ENCODE measurements at places on chromosomes 6 and 20. TPM values are rescaled to one million over a fixed set of nuclear protein-coding genes. Genes with fewer than 3 reads are reported as not detected.

DNA sequence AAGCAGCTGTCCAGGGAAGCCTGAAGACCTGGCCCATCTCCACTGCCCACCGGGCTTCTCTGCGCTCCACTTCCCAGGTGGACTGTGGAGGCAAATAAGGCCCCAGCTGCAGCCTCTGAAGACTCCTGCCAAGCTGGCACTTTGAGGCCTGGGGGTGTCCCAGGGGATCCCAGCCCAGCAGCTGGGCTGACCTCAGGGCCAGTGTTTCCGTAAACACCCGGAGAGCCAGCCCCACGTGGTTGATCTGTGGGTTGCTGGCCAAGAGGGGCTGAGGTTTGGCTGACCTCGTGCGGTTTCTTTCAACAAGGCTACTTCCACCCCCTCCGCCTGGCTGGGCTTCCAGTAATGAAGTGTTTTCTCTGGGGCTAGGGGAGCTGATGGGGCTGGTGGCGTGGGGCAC lies 12.4 kb upstream of the CCN5 start:
- H3K27me3 ChIP-seq = no peaks in the 10 kb centered on the region
- H3K36me3 ChIP-seq = no peaks in the 10 kb centered on the region
- peak; percentile 76 for DNase-seq
- peak overlapping the region; percentile 92 for H3K27ac ChIP-seq

GRCh38 chr20:6007094-6007528 lies 46.7 kb downstream of the LRRN4 start:
- H3K27me3 ChIP-seq = no peaks in the 10 kb centered on the region
- H3K36me3 ChIP-seq = peaks cover 19% of the 10 kb centered on the region
- no peak overlapping the region for H3K27ac ChIP-seq
- peaks cover 25% of the 10 kb centered on the region for H3K4me1 ChIP-seq
- DNase-seq = no peak
- peak overlapping the region; percentile 94 for H3K4me3 ChIP-seq

- H3K27me3 ChIP-seq = no peaks in the 10 kb centered on the region
- no peak for DNase-seq
- peaks cover 49% of the 10 kb centered on the region for H3K4me1 ChIP-seq
- H3K27ac ChIP-seq = no peak overlapping the region
- H3K36me3 ChIP-seq = no peaks in the 10 kb centered on the region
These were observed 13.7 kb upstream of the ZNF831 start for GRCh38 chr20:59149678-59150504.

DNA sequence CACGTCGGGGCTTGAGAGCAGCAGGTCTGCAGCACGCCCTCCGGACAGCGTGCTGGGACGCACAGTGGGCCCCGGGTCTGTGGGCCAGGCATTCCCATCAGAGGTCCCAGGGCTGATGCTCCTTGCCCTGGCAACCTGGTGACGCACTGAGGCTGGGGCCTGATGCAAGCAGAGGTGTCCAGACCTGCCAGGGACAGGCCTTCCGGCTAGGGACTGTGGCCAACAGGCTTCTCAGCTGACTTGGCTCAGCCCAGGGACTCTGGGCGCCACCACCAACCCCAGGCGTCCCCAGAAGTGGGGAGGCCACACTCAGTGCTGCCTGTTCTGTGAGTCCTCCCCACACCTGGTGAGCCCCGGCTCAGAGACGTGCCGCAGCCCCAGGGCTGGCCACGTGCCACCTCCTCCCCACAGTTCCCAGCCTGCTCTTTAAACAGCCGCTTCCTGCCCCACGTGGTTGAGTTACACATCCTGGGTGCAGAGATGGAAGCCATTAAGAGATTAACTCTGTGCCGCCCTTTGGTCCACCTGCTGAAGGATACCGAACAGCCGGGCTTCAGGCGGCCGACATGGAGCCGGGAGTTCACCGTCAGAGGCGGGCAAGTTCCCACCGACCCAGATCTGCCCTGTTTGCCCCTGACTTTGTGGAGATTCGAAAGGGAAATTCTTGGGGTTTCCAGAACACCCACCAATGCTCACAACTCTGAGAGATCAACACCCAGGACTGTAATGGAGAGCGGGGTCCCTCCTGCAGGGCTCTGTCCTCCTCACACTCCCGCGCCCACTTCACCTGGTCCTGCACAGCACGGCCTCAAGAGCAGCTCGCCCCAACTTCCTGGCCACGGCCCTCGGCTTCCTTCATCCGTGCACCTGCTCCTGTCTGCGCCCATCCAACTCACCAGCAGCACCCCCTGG lies 37.6 kb upstream of the ZBP1 start:
- no peak overlapping the region for H3K4me3 ChIP-seq
- peaks cover 75% of the 10 kb centered on the region for H3K4me1 ChIP-seq
- DNase-seq = peak; percentile 3
- peaks cover 40% of the 10 kb centered on the region for H3K36me3 ChIP-seq

GRCh38 chr6:124433387-124434160 lies 528.7 kb upstream of the RNF217 start:
- H3K36me3 ChIP-seq = no peaks in the 10 kb centered on the region
- H3K27ac ChIP-seq = no peak overlapping the region
- no peak overlapping the region for H3K4me3 ChIP-seq

- H3K4me1 ChIP-seq = no peaks in the 10 kb centered on the region
- no peaks in the 10 kb centered on the region for H3K27me3 ChIP-seq
- H3K36me3 ChIP-seq = no peaks in the 10 kb centered on the region
These were observed 210.6 kb upstream of the SOX4 start for GRCh38 chr6:21382821-21383449.

GRCh38 chr20:3183896-3184612 lies 10.7 kb upstream of the LZTS3 start:
- no peak overlapping the region for H3K27ac ChIP-seq
- no peaks in the 10 kb centered on the region for H3K4me1 ChIP-seq
- H3K36me3 ChIP-seq = peaks cover 3% of the 10 kb centered on the region
- H3K27me3 ChIP-seq = no peaks in the 10 kb centered on the region

DNA sequence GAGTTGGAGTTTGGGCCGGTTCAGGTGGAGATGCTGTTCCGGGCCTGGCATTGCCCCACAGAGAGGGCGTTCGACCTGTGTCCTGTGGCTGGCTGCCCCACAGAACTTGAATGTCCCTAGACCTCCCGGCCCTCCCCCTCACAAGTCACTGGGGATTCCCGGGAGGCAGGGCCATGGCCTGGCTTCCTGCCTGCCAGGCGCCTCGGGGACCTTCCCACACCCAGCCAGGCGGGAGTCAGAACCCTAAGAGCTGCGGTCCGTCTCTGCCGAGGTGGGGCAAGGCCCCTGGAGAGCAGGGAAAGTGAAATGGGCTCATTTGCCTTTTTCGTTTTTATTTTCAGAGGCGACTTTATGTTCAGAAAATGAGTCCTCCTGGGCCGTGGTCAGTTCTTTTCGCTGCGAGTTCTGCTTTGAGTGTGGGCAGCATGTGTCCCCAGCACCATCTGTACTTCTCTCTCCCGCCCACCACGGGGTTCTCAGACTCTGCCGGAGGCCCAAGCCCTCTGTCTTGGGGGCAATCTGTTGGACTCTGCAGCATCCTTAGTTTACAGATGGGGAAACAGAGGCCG lies 8.5 kb downstream of the RBM38 start:
- no peak overlapping the region for H3K27ac ChIP-seq
- DNase-seq = no peak
- peaks cover 41% of the 10 kb centered on the region for H3K36me3 ChIP-seq
- H3K4me3 ChIP-seq = peak overlapping the region; percentile 10
- no peaks in the 10 kb centered on the region for H3K27me3 ChIP-seq

GRCh38 chr6:139378882-139379341 lies 4.5 kb upstream of the CITED2 start:
- H3K4me3 ChIP-seq = no peak overlapping the region
- peaks cover 11% of the 10 kb centered on the region for H3K4me1 ChIP-seq
- H3K36me3 ChIP-seq = no peaks in the 10 kb centered on the region
- H3K27ac ChIP-seq = no peak overlapping the region
- H3K27me3 ChIP-seq = no peaks in the 10 kb centered on the region
- no peak for DNase-seq

- peak overlapping the region; percentile 87 for H3K4me3 ChIP-seq
- no peak for DNase-seq
- peak overlapping the region; percentile 66 for H3K27ac ChIP-seq
- H3K4me1 ChIP-seq = peaks cover 53% of the 10 kb centered on the region
- no peaks in the 10 kb centered on the region for H3K36me3 ChIP-seq
- no peaks in the 10 kb centered on the region for H3K27me3 ChIP-seq
These were observed 505 bp downstream of the SNAI1 start for GRCh38 chr20:49983123-49983847.

The TBX18 gene
- total RNA-seq = 53.5 TPM

DNA sequence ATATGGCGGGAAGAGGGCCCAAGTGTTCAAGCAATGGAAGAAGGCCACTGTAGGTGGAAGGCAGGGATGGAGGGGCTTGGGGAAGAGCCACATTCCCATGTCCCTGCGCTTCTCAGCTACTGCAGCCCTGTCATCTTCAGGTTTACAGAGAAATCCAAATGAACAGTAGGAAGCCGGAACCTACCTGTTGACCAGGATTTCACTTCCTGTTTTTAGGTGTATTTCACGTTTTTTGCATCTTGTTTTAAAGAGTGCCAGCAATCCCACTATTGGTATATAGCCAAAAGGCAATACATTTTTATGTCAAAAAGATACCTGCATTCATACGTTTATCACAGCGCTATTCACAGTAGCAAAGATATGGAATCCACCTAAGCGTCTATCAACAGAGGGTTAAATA lies 159.2 kb downstream of the SLC35B3 start:
- H3K27ac ChIP-seq = no peak overlapping the region
- no peaks in the 10 kb centered on the region for H3K4me1 ChIP-seq
- no peaks in the 10 kb centered on the region for H3K27me3 ChIP-seq
- no peaks in the 10 kb centered on the region for H3K36me3 ChIP-seq

The PRSS16 gene
- not detected for total RNA-seq

GRCh38 chr20:36606158-36607066 lies 833 bp downstream of the RAB5IF start:
- peak overlapping the region; percentile 100 for H3K4me3 ChIP-seq
- no peak for DNase-seq
- H3K27me3 ChIP-seq = no peaks in the 10 kb centered on the region

GRCh38 chr20:17228624-17229061 lies 1.8 kb downstream of the PCSK2 start:
- no peak overlapping the region for H3K4me3 ChIP-seq
- no peaks in the 10 kb centered on the region for H3K27me3 ChIP-seq
- H3K36me3 ChIP-seq = no peaks in the 10 kb centered on the region
- no peak overlapping the region for H3K27ac ChIP-seq
- peaks cover 3% of the 10 kb centered on the region for H3K4me1 ChIP-seq

The DEFB116 gene
- total RNA-seq = not detected

DNA sequence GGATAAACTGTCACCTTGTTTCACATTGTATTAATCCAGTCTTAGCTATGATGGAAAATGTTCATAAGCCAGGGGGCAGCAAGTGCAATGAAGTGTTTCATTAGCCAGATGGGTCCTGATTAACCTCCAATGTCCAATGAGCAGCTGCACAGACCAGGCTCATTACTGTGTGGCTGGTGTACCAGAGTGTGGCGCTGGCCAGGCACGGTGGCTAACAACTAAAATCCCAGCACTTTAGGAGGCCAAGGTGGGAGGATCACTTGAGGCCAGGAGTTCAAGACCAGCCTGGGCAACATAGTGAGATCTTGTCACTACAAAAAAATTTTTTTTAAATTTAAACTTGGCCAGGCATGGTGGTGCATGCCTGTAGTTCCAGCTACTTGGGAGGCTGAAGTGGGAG lies 201.7 kb upstream of the FOXQ1 start:
- H3K4me1 ChIP-seq = no peaks in the 10 kb centered on the region
- H3K27ac ChIP-seq = no peak overlapping the region
- no peak for DNase-seq
- H3K27me3 ChIP-seq = no peaks in the 10 kb centered on the region
- no peaks in the 10 kb centered on the region for H3K36me3 ChIP-seq
- H3K4me3 ChIP-seq = no peak overlapping the region

The FAM83B gene
- total RNA-seq = not detected

GRCh38 chr6:47710295-47710694 lies 11.9 kb downstream of the ADGRF4 start:
- no peaks in the 10 kb centered on the region for H3K36me3 ChIP-seq
- DNase-seq = no peak
- no peak overlapping the region for H3K27ac ChIP-seq
- no peaks in the 10 kb centered on the region for H3K4me1 ChIP-seq

- H3K27ac ChIP-seq = no peak overlapping the region
- H3K36me3 ChIP-seq = peaks cover 18% of the 10 kb centered on the region
- peaks cover 24% of the 10 kb centered on the region for H3K4me1 ChIP-seq
- no peak for DNase-seq
- no peaks in the 10 kb centered on the region for H3K27me3 ChIP-seq
- H3K4me3 ChIP-seq = no peak overlapping the region
These were observed 3.5 kb upstream of the ACAT2 start for GRCh38 chr6:159758031-159759001.

DNA sequence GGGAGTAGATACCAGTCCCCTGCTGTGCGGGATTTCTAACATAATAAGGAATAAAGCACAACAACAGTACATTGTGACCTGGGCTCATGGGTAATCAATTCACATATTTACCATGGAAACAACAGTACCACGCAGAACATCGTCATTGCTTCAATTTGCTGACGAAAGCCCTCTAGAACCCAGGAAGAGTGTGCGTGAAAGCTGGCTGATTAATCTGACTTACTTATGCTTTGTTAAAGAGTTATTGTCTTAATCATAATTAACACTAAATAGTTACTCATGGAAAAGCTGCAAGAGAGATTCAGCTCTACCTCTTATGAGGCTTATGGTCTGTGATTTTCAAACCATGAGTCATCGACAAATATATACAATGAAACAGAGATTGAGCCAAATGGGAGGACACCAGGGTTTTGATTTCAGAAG lies 644.3 kb upstream of the AGPAT4 start:
- H3K27ac ChIP-seq = no peak overlapping the region
- no peak for DNase-seq
- H3K4me1 ChIP-seq = no peaks in the 10 kb centered on the region
- no peaks in the 10 kb centered on the region for H3K27me3 ChIP-seq
- H3K36me3 ChIP-seq = no peaks in the 10 kb centered on the region

The GLP1R gene
- not detected for total RNA-seq

DNA sequence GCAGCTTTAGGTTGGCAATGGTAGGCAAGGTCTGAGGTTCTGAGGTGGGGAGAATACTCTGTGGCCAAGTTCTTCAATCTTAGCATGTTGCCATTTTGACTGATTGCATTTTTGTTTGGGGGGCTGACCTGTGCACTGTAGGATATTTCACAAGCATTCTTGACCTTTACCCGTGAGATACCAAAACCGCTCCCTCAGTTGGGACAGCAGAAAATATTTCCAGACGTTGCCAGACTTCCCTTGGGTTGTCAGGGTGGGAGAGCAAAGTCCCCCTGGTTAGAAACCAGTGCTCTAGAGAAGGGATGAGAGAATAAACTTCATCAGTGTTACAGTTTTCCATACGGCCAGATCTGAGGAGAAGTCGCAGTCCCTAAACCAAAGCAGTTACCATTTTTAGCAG lies 279.6 kb downstream of the TFAP2B start:
- H3K4me3 ChIP-seq = no peak overlapping the region
- no peaks in the 10 kb centered on the region for H3K36me3 ChIP-seq
- no peak for DNase-seq
- H3K27ac ChIP-seq = no peak overlapping the region

The CTCFL gene
- total RNA-seq = not detected

The OTOR gene
- not detected for total RNA-seq

The KHDC1L gene
- total RNA-seq = not detected

The TUBB2A gene
- total RNA-seq = 70.4 TPM

DNA sequence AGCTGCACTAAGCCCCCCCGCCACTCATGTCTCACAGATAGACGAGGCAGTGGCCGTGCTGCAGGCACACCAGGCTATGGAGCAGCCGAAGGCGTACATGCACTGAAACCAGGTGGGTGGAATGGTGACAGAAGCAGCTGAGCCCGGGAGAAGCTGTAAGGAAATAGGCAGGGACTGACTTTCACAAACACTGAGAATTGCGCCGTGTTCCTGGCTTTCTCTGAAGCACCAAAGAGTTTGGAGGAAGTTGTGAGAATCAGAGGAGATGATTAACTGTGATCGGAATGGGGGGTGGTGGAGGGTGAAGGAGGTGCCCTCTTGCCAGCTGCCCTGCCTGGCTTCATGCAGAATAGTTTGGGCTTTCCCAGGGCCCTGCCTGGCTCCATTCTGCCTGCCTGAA lies 21.6 kb downstream of the TOMM34 start:
- H3K27me3 ChIP-seq = no peaks in the 10 kb centered on the region
- no peak overlapping the region for H3K4me3 ChIP-seq
- H3K4me1 ChIP-seq = no peaks in the 10 kb centered on the region

The KCNQ5 gene
- 7.3 TPM for total RNA-seq

All from thoracic aorta (tissue), 2 donors.